ENCODE measurements at places on chromosomes 2 and 18. TPM values are rescaled to one million over a fixed set of nuclear protein-coding genes. Genes with fewer than 3 reads are reported as not detected.

Gene SERPINB10
- total RNA-seq, result not detected

- no peak for DNase-seq
Observed at GRCh38 chr18:34583895-34584294, 126.2 kb upstream of the DTNA start.

Gene LOXHD1
- total RNA-seq, result not detected

Gene DSC2
- 78.3 TPM for total RNA-seq

DNA sequence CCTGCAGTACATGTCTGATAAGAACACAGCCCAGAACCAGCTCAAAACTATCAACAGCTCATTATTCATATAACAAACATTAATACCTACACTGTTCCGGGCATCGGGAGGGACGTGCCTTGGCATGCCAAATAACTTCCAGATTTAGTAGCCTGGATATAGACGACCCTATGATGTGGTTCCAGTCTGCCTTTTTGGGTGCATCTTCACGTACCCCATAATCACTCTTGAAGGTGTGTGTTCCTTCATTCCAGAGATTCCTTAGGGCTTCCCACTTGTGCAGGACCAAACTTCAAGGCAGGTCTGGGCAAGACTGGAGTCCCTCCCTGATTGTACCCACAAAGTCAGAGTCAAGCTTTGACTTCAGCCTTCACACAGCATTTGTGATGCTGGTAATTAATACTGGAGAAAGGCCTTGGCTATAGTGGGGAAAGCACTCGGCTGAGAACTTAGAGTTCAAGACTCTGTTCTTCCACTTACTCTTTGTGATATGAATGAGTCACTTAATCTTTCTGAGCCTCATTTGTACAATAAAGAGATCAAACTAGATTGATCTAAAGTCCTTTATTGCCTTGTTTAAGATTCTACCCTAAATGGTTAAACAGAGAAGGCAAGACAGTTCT, 27.7 kb upstream of the SPATS2L start:
- no peak for DNase-seq

GRCh38 chr2:177268901-177269300, 4.4 kb upstream of the NFE2L2 start:
- DNase-seq, result no peak

GRCh38 chr2:17272170-17272569, 246.1 kb downstream of the RAD51AP2 start:
- DNase-seq, result no peak

DNA sequence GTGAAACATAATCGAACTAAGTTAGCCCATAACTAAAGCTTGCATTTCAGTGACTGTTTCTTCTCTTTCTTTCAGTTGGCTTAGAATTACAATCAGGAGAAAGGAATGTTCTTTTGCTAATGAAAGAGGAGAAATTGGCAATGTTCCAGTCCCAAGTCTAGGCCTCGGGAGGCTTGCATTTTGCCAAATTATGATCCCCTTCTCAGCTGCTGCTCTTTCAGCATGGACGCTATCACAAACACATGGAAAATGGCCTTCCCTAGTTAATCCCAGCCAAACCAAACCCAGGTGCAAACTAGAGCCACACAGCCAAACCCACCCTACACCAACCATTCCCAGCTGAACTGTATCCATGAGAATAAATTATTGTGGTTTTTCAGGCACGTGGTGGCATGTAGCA, 605.2 kb upstream of the LRRTM4 start:
- DNase-seq, result no peak

Gene IL1RN
- 0.17 TPM for total RNA-seq

Gene SERPINB12
- total RNA-seq, result not detected
